AG04449 (cell line): ENCODE measurements at places on chromosomes 2 and 18.

DNA sequence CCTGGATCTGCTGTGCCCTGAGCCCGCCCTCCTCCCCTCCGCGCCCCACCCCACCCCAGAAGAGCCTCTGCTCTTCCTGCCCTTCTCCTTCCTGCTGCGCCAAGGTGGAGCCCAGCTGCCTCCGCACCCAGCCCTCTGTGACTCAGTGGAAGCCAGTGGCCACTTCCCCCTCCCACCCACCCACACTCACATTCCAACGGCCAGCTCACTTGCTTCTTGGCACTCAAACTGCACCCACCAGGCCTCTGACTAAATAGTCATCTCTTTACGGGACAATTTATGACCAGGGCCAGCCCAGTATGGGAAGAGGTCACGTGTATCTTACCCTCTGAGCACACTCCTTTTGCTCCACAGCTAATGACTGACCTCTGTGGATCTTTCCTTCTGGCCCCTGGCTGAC is 150.4 kb upstream of the SLC1A4 start:
- DNase-seq, result peak; percentile 81

DNA sequence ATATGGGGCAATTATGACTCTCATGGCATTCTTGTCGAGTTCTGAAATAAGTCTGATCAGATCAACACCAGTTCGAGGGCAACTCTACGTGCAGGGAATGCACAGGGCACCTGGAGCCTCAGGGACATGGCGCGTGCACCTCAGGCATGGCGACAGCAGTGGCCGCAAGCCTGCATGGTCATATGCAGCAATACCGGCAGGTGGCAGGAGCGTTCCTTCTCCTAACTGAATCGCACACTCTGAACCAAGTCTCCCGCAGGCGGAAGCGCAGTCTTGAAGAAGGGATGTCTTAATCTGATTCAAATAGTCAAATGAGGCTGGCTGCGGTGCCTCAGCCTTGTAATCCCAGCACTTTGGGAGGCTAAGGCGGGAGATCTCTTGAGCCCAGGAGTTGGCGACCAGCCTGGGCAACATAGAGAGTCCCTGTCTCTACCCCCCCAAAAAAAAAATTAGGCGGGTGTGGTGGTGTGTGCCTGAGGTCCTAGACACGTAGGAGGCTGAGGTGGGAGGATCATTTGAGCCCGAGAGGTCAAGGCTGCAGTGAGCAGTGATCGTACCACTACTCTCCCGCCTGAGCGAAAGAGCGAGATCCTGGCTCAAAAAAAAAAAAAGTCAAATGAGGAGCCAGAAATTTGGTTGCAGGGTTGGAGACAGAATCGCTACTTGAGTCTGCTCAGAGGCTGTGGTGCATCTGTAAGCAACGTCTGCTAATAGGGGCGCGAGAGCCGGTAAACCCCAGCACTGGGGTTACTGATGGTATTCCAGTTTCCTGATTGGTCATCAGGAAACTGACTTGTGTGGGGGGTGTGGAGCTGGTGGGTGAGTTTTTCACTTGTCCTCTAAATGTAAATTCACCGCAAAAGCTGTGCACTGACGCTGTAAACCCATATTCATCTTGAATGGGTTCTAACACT is 28.8 kb downstream of the FHL2 start:
- no peak for DNase-seq

DNA sequence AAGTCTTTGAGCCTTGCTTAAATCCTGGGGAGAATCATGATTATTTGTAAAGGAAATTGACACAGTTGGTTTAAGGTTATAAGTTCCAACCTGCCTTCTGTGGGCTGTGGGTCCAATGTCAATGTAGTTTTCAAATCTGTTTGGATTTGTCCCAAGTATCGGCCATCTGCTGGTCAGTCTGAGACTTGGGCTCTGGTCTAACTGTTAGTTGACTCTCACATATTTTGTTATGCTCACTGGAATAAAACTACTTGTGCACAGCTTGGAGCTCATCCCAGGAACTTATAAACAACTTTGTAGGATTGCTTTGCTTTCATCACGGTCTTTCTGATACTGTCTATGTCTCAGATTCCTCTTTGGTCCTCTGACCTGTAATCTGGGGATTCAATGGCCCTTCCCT is 1026.2 kb upstream of the ZEB2 start:
- DNase-seq, result no peak

DNA sequence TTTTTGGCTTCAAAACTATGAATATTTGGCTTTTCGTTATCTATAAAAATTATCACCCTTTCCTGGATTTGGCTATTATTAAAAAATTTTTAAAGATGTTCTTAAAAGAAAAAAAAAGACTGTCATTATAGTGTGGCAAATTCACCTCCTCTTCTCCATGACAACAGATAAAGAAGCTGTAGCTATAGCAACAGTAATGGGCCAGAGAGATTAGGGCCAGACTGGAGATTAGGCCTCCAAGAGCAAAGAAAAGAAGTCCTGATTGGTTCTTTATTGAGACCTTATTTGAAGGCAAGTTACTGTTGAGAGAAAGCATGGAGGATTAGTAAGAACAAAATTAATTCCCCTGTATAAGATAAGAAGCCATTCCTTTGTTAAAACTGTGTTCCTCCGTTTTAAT is 812.5 kb downstream of the DCC start:
- DNase-seq, result no peak

GRCh38 chr2:203280428-203281064 is 41.7 kb downstream of the CYP20A1 start:
- DNase-seq, result peak; percentile 75

- no peak for DNase-seq
These were observed 83.5 kb downstream of the POLE4 start for GRCh38 chr2:75041731-75042600.

DNA sequence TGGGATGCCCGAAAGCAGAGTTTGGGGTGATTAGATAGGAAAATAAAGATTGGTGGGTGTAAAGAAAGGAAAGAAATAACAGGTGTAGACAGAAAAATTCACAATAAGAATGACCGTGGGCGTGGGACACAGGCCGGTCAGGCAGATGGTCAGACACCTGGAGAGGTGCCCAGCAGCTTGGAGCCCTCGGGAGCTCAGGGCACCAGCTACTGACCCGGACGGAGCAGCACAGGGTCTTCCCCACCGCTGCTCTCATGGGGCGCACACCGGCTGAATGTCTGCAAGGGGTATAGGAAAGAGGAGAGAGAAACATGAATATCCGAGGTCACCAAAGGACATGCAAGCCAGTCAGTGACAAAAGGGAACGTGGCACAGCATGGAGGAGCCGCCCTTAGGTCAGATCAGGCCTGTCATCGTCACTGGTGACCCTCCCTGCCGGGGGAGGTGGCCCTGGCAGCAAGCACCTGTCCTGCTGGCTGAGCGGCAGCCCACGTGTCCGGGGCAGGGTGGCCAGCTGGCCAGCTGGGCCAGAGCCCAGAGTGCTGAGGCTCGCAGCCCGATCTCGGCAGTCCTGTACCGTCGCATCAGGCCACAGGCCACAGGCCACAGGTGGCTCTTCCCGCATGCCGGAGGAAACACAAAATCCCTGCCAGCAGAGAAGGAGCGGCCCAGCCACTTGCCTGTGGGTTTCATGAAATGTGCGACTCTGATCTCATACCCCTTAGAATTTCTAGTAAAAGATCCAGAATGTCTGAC is 112.0 kb upstream of the NDUFV2 start:
- no peak for DNase-seq

- no peak for DNase-seq
These were observed 34.7 kb downstream of the ONECUT2 start for GRCh38 chr18:57469884-57470283.

DNA sequence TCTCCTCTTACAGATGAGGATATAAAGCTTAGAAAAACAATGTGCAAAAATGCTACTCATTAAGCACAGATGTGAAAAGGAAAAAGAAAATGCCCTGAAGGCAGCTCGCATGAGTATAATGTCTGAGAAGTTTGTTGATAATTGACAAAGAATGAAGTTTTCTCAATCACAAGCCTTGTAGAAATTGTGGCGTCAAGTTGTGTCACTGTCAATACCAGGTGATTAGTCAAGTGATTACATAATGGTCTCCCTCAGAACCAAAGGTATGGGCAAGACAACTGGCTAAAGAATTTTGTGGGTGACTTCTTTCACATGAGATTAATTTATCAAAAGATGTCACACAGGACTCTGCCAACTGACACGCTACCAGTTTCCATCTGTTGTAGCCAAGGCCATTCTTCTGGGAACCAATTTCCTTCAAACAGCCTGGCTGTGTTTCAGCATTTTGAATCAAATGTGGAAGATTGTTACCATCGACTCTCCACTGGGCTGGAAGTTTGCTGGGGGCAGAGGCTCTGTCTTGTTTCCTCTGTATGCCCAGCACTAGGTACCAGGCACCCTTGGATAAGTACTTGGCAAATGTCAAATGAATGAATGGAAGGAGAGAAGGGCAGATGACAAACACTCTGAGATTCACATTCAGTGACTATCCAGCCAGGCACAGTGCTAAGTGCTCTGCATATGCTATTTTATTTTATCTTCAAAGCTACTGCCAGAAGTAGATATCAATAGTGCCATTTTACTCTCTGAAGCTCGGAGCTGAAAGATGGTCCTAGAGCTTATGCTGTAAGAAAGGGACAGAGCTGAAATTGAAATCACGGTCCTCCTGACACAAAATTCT is 5.9 kb upstream of the FN1 start:
- no peak for DNase-seq

DNA sequence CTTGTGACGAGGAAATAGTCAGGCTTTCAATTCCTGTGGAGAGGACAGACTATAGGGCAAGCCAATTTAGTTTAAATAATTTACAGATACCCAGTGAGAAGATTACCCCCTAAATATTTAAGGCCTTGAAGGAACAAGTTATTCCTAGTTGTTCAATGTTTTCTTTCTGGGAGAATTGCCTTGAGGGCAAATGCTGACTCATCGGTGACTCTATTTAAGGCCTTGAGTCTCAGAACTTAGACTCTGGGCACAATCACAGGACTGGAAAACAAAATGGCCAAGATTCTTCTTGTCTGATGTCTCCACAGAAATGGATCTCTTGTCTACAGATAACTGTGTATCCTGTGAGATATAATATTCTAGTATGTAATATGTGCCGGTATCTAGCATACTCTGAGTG is 467.1 kb downstream of the SUCLG1 start:
- DNase-seq, result no peak

DNA sequence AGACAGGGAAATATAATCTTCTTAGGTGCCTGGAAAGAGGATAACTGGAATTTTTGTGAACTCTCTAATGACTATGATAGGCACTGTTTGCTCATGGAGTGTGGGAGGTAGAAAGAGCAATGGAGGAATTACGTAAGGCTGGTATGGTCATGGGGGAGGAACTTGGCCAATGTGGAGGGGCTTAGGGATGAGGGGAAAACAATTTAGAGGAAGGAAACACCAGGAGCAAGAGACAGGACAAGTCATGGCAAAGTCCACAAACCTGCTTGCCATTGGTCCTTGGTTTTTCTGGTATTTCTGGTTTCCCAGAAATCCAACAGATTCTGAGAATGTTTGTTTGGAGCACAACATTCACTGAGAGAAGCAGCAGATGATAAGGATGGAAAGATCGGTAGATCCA is 274.2 kb downstream of the DYSF start:
- no peak for DNase-seq

DNA sequence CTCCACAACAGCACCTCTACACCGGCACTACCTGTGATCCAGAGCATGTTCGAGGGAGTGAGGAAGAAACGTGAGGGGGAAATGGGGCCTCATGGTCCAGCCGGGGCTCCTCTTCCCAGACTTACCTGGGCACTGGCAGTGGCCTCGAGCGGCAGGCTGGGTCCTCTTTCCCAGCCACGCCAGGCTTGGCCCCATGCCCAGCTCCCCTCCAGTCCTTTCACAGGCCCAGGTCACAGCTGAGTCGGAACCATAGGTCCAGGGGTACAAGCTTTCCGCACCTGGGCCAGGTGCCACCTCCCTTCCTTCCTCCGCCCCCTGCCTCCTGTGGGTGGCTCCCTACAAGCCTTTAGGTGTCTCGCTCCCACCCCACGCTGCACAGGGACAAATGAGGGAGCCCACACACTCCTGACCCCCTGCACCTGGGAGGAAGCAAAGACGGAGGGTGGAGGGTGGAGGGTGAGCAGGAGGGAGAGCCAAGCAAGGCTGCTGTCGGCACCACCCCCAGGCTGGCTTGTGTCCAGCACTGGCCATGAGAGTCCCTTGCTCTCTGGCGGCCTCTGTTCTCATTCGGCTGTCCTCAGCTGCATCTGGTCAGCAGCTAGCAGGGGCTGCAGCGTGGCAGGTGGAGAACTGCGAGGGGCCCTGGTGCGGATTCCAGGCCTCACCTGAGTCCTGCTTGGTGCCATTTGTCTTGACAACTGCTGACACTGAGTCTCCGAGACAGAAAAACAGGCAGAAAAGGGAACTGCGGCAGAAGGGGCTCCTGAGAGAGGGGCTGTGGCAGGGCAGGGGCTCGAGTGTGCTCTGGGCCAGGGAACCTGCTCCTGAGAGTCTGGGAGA is 26.8 kb downstream of the ADRA2B start:
- no peak for DNase-seq

GRCh38 chr18:26453386-26453901 is 94.9 kb downstream of the KCTD1 start:
- DNase-seq, result no peak

DNA sequence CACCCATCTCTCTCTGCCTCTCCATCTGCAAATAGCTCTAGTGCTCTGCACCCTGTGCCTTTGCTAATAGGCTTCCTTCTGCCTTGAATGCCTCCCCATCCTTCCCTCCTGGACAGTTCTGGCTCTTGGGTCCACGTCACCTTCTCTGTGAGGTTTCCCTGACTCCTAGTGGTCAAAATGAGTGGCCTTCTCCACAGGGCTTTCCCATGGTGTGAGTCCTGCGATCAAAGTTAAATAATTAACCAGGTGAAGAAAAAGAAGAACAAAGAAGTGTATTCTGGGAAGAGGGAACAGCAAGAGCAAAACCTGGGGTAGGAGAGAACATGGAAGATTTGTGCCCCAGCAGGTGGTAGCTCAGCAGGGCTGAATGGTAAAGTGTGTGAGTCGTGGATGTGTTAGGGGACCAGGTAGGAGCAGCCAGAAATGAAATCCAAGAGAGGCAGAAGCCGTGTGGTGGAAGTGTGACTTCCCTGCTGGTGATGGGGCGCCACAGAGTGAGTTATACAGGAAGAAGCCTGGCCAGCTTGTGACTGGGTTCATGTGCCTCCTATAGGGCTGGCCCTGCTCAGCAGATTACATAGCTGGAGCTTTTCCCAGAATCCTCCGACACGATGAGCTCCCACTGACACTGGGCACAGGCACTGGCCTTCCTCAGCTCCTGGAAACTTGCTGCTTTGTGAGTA is 93.8 kb upstream of the LDAH start:
- DNase-seq, result no peak

- no peak for DNase-seq
These were observed 72.4 kb downstream of the FASTKD2 start for GRCh38 chr2:206837775-206838174.

- DNase-seq, result no peak
These were observed at the start of gene SULT1C2 for GRCh38 chr2:108288534-108289106. Gene SULT1C2 (plus strand): TSS chr2:108288895. CDS start chr2:108293668, 4,773 bp downstream.

- DNase-seq, result no peak
These were observed 901 bp upstream of the MFSD6 start for GRCh38 chr2:190407246-190407661.

DNA sequence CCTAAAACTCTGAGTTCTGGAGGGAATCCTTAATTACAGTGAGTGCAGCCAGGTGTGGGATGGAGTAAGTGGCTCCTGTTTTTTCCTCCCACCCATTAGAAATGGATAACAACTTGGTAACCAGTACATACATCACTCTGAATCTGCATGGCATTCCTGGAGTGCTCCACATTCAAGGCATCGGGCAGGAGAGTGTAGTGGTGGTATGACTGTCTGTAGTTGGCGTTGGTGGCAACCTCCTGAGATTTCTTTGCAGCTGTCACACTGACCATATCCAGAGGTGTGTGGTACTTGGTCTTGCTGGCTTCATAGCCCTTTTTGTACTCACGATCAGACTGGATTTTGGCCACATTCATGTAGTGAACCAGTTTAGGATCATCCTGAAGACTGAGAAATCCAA is 68.3 kb downstream of the NEB start:
- no peak for DNase-seq
